Progenitor cell of endocrine pancreas (in vitro differentiated cells): ENCODE measurements at places on chromosomes 1 and 21.

- no peaks in the 10 kb centered on the region for H3K27me3 ChIP-seq
- no peak for DNase-seq
- peaks cover 63% of the 10 kb centered on the region for H3K4me1 ChIP-seq
- no peak overlapping the region for H3K4me3 ChIP-seq
- peaks cover 63% of the 10 kb centered on the region for H3K36me3 ChIP-seq
Measured at GRCh38 chr1:54399765-54400164, 6.4 kb downstream of the SSBP3 start.

- no peaks in the 10 kb centered on the region for H3K4me1 ChIP-seq
- peaks cover 30% of the 10 kb centered on the region for H3K36me3 ChIP-seq
- no peak overlapping the region for H3K4me3 ChIP-seq
- H3K27me3 ChIP-seq = no peaks in the 10 kb centered on the region
- DNase-seq = no peak
Measured at GRCh38 chr1:77565321-77565720, 117.1 kb downstream of the ZZZ3 start.

DNA sequence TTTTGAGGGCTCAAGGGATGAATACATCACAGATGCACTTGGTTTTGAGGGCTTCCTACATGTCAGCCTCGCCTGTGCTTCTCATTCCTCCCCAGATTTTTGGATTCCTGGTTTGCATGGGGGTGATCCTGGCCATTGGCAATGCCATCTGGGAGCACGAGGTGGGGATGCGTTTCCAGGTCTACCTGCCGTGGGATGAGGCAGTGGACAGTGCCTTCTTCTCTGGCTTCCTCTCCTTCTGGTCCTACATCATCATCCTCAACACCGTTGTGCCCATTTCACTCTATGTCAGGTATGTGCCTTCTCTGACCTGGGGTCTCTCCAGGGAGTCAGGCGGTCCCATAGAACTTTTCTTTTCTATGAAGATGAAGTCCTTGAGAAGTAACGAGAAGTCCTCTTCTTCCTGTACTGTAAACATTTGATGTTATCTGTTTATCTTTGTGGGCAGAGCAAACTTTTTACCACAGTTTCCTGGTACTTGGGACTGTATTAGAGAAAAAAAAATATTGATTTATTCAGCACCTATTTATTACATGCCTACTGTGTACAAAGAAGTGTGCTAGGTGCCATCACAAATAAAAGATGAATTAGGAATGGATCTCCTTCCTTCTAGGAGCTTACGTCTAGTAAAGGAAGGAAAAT lies 12.0 kb downstream of the ATP8B2 start:
- peaks cover 27% of the 10 kb centered on the region for H3K36me3 ChIP-seq
- peaks cover 7% of the 10 kb centered on the region for H3K4me1 ChIP-seq
- H3K27me3 ChIP-seq = no peaks in the 10 kb centered on the region
- no peak overlapping the region for H3K4me3 ChIP-seq
- no peak for DNase-seq

DNA sequence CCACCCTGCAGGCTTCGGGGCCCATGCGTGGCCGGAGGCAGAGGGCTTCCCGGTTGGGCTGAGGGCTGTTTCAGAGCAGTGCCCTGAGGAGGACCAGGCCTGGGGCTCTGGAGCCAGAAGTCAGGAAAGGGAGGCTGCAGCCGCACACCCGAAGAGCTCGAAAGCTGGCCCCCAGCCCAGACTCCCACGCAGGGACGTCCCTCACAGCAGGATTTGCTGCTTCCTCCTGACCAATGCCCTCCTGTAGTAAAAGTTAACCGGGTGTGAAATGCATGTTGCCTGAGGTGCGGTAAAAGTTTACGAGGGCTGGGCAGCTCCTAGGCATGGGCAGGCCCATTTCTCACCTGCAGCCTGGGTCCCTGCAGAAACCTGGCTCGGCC lies 101.5 kb upstream of the ARHGEF16 start:
- peak overlapping the region; percentile 82 for H3K27ac ChIP-seq
- H3K27me3 ChIP-seq = no peaks in the 10 kb centered on the region
- no peak overlapping the region for H3K4me3 ChIP-seq
- no peaks in the 10 kb centered on the region for H3K36me3 ChIP-seq
- H3K4me1 ChIP-seq = peaks cover 51% of the 10 kb centered on the region

DNA sequence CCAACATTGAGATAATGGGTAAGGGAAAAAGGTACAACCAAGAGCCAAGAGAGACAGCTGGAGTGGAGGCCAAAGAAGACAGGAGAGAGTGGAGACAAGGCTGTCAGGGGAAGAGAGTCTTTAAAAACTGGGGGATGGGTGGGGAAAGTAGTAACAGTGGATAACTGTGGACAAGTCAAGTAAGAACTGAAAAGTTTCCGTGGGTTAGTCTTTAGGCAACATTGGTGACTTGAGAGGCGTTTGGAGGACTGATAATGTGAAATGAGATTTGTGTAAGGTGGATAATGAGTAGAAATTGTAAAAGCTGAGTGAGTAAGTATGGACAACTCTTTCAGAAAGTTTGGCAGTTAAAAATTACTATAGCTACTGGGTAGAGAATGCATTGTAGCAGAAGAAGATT lies 10.4 kb downstream of the PPP2R5A start:
- H3K27ac ChIP-seq = no peak overlapping the region
- H3K27me3 ChIP-seq = no peaks in the 10 kb centered on the region
- H3K36me3 ChIP-seq = peaks cover 4% of the 10 kb centered on the region
- DNase-seq = no peak
- H3K4me3 ChIP-seq = no peak overlapping the region

DNA sequence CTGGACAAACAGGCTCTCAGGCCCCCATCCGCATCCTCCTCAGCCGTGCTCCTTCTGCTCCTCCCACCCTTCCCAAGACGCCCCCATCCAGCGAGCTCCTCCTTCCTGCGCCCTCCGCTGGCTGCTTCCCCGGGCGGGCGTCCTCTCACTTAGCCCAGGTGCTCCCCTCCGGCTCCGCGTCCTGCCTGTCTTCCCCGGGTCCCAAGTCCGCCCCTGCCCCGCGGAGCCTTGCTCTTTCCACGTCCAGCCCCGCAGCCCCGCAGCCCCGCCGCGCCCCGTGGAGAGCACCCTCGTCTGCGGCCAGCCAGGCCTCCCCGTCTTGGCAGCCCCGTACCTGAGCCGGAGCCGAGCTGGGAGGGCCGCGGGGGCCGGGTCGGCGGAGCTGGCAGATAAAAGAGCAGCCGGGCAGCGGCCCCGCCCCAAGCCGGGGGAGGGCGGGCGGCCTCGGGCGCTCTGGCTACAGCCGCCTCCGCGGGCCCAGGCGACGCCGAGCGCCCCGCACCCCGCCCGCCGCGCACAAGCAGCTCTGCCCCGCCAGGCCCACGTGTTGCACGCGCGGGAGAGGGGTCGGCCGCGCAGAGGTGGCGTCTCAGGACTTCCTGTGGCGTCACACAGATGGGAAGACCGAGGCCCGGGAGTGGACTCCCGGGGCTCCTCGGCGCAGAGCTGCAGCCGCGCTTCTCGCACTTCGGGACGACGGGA lies at the start of gene PAQR7:
Gene PAQR7, minus strand, starts transcription at position 555 of the 702 bp plus-strand sequence. CDS start 11,869 bp downstream, outside the sequence.
- no peaks in the 10 kb centered on the region for H3K36me3 ChIP-seq
- H3K4me3 ChIP-seq = peak within 1 kb of the TSS; percentile 81
- H3K27me3 ChIP-seq = no peaks in the 10 kb centered on the region
- peaks cover 33% of the 10 kb centered on the region for H3K4me1 ChIP-seq

- no peaks in the 10 kb centered on the region for H3K27me3 ChIP-seq
- no peak overlapping the region for H3K4me3 ChIP-seq
- DNase-seq = no peak
- no peaks in the 10 kb centered on the region for H3K36me3 ChIP-seq
- H3K4me1 ChIP-seq = peaks cover 26% of the 10 kb centered on the region
Measured at GRCh38 chr21:29022166-29022565, 2.3 kb upstream of the USP16 start.

DNA sequence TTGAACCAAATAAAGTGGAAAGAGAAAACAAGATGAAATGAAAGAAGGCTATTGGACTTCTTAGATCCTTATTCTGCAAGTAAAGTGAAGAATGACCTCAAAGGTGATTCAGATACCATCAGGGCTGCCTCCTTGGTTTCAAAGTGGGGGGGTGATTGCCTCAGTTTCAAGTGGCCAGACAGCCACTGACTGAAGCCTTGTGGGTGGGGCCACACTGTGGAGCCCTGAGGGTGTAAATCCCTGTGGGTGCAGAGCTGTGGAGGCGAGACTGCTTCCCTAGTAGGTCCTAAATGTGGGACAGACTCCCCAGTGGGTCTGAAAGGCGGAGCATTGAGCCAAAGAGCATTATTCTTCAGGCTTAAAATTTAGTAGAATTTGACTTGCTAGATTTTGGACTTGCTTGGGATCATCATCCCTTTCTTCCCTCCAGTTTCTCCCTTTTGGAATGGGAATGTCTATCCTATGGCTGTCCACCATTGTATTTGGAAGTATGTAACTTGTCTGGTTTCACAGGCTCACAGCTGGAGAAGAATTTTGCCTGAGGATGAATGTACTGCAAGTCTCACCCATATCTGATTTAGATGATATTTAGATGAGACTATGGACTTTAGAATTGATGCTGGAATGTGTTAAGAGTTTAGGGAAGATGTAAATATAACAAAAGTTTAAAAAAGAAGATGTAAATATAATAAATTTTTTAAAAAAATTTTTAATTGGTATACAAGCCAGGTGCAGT lies 71.6 kb upstream of the SOX13 start:
- no peaks in the 10 kb centered on the region for H3K36me3 ChIP-seq
- no peak overlapping the region for H3K4me3 ChIP-seq
- H3K27ac ChIP-seq = no peak overlapping the region
- DNase-seq = no peak
- no peaks in the 10 kb centered on the region for H3K27me3 ChIP-seq
- H3K4me1 ChIP-seq = peaks cover 15% of the 10 kb centered on the region

GRCh38 chr1:215192306-215192705 lies 109.8 kb downstream of the KCNK2 start:
- no peak overlapping the region for H3K27ac ChIP-seq
- no peaks in the 10 kb centered on the region for H3K27me3 ChIP-seq
- no peak for DNase-seq
- no peaks in the 10 kb centered on the region for H3K36me3 ChIP-seq

DNA sequence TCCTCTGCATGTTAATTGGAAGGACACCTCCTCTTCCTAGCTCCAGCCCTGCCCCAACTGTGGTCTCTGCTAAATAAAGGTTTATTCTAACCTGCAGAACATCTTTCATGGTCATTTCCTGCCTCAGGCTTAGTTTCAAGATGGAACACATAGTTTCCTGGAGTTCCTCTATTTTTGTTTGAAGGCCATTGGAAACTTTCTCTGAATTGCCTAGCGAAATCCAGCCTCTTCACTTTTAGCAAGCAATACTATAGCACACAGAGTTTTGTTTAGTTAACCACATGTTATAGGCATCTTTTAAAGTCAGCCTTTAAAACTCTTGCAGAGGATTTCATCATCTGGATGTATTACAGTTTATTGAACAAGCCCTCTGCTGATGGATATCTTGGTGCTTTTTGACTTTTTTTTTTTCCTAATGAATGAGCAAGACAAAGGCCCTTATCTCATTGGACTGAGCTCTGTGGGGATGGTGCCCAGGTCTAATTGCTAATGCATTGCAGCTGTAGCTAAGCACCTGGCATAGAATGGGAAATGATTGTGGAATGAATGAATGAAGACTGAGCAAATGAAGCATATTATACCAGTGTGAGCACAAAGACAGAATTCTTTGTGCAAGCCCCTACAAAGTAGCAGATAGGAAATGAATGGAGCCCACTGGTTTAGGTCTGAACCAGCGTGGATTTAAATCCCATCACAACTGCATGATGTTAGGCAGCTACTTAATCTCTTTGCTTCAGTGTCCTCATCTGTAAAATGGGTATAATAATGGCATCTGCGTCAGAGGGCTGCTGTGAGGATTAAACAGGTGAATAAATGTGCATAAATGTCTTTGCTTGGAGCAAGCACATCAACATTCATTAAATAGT lies 641 bp upstream of the CFAP107 start:
- H3K4me3 ChIP-seq = no peak overlapping the region
- H3K27me3 ChIP-seq = no peaks in the 10 kb centered on the region
- DNase-seq = no peak
- peaks cover 15% of the 10 kb centered on the region for H3K4me1 ChIP-seq
- peaks cover 2% of the 10 kb centered on the region for H3K36me3 ChIP-seq
- no peak overlapping the region for H3K27ac ChIP-seq

GRCh38 chr21:22679207-22679606 lies 1681.0 kb downstream of the NCAM2 start:
- no peak overlapping the region for H3K27ac ChIP-seq
- no peaks in the 10 kb centered on the region for H3K4me1 ChIP-seq
- no peaks in the 10 kb centered on the region for H3K27me3 ChIP-seq

- no peak overlapping the region for H3K4me3 ChIP-seq
- no peak for DNase-seq
- H3K27ac ChIP-seq = no peak overlapping the region
- no peaks in the 10 kb centered on the region for H3K36me3 ChIP-seq
- H3K4me1 ChIP-seq = peaks cover 29% of the 10 kb centered on the region
- H3K27me3 ChIP-seq = no peaks in the 10 kb centered on the region
Measured at GRCh38 chr1:99650030-99650429, 4.1 kb downstream of the PALMD start.

- H3K4me1 ChIP-seq = peaks cover 1% of the 10 kb centered on the region
- H3K27me3 ChIP-seq = peaks cover 18% of the 10 kb centered on the region
- no peak overlapping the region for H3K4me3 ChIP-seq
- H3K36me3 ChIP-seq = no peaks in the 10 kb centered on the region
- DNase-seq = no peak
- H3K27ac ChIP-seq = no peak overlapping the region
Measured at GRCh38 chr1:54806931-54807611, 5.9 kb upstream of the TTC22 start.

GRCh38 chr1:172351346-172351745 lies 69.1 kb upstream of the C1orf105 start:
- no peak for DNase-seq
- H3K27me3 ChIP-seq = no peaks in the 10 kb centered on the region
- no peak overlapping the region for H3K27ac ChIP-seq
- H3K4me1 ChIP-seq = peaks cover 8% of the 10 kb centered on the region

GRCh38 chr1:21904454-21904703 lies 32.7 kb downstream of the HSPG2 start:
- no peak overlapping the region for H3K27ac ChIP-seq
- H3K36me3 ChIP-seq = peaks cover 4% of the 10 kb centered on the region
- H3K4me1 ChIP-seq = peaks cover 36% of the 10 kb centered on the region
- H3K4me3 ChIP-seq = no peak overlapping the region

GRCh38 chr1:36085686-36086526 lies 2.0 kb downstream of the TEKT2 start:
- H3K4me1 ChIP-seq = peaks cover 16% of the 10 kb centered on the region
- no peaks in the 10 kb centered on the region for H3K27me3 ChIP-seq
- H3K36me3 ChIP-seq = no peaks in the 10 kb centered on the region
- no peak overlapping the region for H3K27ac ChIP-seq

DNA sequence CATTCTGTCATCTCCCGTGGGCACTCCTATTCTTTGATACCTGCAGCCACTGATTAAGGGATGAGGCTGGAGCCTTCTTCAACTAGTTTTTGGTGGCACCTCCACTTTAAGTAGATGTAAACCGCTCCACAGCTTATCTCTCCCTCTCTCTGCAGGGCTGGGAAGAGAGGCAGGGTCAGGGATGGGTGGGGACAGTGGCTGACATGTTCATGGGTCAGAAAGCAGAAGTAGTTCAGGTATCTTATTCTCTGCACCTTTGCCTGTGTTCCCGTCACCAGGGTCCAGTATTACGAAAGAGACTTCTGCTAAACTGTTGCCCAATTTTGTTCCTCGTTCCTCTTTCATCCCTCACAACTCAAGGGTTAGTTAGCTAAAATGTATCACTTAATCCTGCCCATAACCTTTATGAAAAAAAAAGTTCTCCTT lies 51.7 kb upstream of the EDEM3 start:
- no peak overlapping the region for H3K27ac ChIP-seq
- peaks cover 3% of the 10 kb centered on the region for H3K36me3 ChIP-seq
- no peak overlapping the region for H3K4me3 ChIP-seq
- DNase-seq = no peak
- H3K4me1 ChIP-seq = peaks cover 3% of the 10 kb centered on the region
